T-helper 2 cell (primary cell): ENCODE measurements at places on chromosomes 7 and 10.

DNA sequence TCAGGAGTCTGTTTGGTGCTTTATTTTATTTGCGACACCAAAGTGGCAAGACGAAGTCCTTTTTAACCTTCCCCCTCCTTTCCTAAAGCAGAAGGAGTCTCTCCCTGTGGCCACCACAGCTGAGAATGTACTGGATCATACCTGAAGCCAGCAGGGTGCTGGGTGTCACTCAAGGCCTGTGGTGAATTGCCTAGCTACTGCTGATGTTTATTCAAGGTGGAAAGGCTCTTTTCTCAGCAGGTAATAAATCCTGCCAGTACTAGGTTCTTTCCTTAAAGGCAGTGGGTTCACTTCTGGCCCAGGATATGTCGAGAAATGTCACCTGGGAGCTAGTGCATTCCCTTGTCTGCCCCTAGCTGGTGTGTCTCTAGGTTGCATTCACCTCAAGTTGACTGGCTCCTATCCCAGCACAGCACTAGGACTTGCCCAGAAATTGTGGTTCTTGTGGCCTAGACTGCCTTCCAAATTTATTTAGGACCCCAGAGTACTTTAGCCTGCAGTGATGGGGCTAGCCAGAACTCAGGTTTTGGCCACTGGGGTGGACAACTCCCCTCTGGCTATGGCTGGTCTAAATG is 60.8 kb upstream of the FAM3C start:
- DNase-seq = no peak

DNA sequence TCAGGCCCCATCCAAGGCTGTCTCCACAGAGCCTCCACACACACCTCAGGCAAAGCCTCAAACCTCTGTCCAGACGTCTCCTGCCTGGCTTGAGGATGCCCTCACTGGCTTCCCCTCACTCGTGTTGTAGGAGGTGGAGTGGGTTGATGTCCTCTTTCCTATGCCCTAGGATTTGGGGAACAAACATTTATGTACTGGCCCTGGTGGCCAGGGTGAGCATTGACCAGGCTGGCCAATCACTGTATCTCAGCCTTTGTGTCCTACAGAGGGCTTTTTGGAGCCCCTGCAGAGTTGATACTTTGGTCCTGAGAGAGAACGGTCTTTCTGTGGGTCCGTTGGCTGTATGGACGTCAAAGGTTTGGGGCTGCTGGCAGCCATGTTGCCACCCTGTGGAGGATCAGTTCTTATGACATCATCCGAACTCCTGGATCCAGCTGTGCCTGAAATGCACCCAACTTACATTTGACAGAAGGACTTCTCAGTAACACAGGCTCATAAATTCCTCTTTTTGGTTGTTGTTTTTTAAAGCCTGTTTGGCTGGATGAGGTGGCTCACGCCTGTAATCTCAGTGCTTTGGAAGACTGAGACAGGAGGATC is 2.3 kb upstream of the GRID2IP start:
- DNase-seq = no peak

- no peak for DNase-seq
Measured at GRCh38 chr7:13882051-13882450, 107.4 kb downstream of the ETV1 start.

DNA sequence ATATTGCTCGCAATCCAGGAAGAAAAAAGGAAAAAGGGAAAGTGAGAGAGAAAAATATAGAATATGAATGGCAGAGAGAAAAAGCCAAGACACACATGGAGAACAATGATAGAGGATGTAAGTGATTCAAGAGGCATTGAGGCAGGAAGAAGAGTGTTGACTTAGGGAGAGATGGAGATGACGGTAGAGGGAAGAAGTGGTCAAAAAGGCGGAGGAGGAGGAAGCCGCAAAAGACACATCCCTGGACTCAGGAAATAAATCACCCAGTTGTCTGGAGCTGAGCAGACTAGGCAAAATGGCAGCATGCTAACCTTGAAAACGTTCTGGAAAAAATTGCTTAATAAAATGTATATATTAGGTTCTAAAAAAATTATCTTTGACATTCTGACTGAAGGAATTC is 17.7 kb upstream of the GPR37 start:
- DNase-seq = no peak

- no peak for DNase-seq
Measured at GRCh38 chr10:88647061-88647615, 17.1 kb upstream of the LIPF start.

- no peak for DNase-seq
Measured at GRCh38 chr10:42783181-42783549, 570 bp downstream of the BMS1 start.

DNA sequence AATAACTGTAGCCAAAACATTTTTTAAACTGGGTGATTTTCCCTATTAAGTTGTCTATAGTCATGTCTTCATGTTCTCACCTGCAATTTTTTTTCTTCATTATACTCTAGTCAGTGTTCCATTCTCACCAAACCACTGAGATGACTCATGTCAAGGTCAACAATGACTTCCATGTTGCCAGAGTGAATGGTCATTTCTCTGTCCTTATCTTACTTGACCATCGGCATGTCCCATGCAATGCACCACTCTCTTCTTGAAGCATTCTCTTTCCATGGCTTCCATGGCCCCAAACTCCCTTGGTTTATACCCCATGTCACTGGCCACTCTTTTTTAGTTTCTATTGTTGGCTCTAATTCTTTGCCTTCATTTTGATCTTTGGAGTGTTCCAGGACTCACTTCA is 173.9 kb downstream of the PPP1R17 start:
- no peak for DNase-seq

DNA sequence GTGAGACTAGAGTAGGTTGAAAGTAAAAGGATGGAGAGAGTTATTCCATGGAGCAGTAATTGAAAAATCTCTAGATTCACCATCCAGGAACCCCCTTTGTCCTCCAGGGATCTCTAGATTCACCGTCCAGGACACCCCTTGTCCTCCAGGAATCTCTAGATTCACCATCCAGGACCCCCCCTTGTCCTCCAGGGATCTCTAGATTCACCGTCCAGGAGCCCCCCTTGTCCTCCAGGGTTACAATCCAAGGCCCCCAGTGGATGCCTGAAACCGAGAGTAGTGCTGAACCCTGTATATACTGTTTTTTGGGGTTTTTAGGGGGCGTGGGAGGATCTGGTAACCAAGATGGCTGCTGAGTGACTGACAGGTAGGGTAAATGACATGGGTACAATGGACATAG is 38.3 kb upstream of the PPP2R2D start:
- DNase-seq = no peak

GRCh38 chr7:89002981-89003956 is 207.7 kb upstream of the TEX47 start:
- no peak for DNase-seq

GRCh38 chr7:35038354-35038753 is 1.1 kb upstream of the DPY19L1 start:
- no peak for DNase-seq

GRCh38 chr7:95788258-95788657 is 15.9 kb downstream of the DYNC1I1 start:
- no peak for DNase-seq
